GM23248 (cell line): ENCODE measurements at places on chromosomes 2 and 18. TPM values are rescaled to one million over a fixed set of nuclear protein-coding genes. Genes with fewer than 3 reads are reported as not detected.
A peak's percentile ranks its signal among the peaks of the same experiment; 100 is the strongest.

Gene DSEL
- 126 and 132 TPM in 2 replicates for total RNA-seq

Gene FN1
- 33,406 and 36,331 TPM in 2 replicates for total RNA-seq

Gene CAPN14
- 0.11 TPM in 1 of 2 replicates, not detected in the other for total RNA-seq

Gene NOL4
- total RNA-seq: not detected in 2 replicates

Gene RASGRP3
- 0.22 TPM in 1 of 2 replicates, not detected in the other for total RNA-seq

Gene FAM110C
- total RNA-seq: not detected in 2 replicates

Gene EVX2
- not detected in 2 replicates for total RNA-seq

Gene HAAO
- not detected in 2 replicates for total RNA-seq

Gene PTPRM
- total RNA-seq: 62.8 and 77.4 TPM in 2 replicates

Gene SPDYA
- total RNA-seq: not detected in 2 replicates

Gene DSG4
- not detected in 2 replicates for total RNA-seq

DNA sequence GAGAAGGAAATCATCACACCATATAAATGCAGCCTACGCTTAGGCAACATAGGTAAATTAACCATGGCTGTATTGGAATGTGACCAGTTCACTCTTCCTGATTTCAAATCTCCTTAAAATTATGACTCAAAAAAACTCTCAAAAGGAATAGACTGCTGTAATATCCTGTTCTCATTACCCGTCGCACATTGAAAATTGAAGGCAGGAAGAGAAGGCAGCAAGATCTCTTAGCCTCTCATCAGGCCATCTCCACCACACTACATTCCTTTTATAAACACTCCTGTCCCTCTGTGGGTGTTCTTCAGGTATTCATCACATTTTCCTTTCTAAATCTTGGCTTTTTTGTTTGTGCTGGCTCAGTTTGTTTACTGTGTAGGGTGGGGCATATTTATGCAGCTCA is 83.2 kb downstream of the PPP1R1C start:
- no peak overlapping the region for H3K27ac ChIP-seq
- H3K36me3 ChIP-seq: no peaks in the 10 kb centered on the region
- no peak overlapping the region for H3K4me3 ChIP-seq
- no peaks in the 10 kb centered on the region for H3K27me3 ChIP-seq

- no peak overlapping the region for H3K27ac ChIP-seq
- H3K36me3 ChIP-seq: no peaks in the 10 kb centered on the region
- H3K4me3 ChIP-seq: no peak overlapping the region
- H3K27me3 ChIP-seq: no peaks in the 10 kb centered on the region
Measured at GRCh38 chr18:5318061-5318700, 22.7 kb upstream of the ZBTB14 start.

- H3K4me1 ChIP-seq: no peaks in the 10 kb centered on the region
- H3K27ac ChIP-seq: no peak overlapping the region
- peak; percentile 8 for DNase-seq
- no peaks in the 10 kb centered on the region for H3K27me3 ChIP-seq
- no peaks in the 10 kb centered on the region for H3K36me3 ChIP-seq
- H3K4me3 ChIP-seq: no peak overlapping the region
Measured at GRCh38 chr2:233448575-233448974, 94.3 kb downstream of the DGKD start.

DNA sequence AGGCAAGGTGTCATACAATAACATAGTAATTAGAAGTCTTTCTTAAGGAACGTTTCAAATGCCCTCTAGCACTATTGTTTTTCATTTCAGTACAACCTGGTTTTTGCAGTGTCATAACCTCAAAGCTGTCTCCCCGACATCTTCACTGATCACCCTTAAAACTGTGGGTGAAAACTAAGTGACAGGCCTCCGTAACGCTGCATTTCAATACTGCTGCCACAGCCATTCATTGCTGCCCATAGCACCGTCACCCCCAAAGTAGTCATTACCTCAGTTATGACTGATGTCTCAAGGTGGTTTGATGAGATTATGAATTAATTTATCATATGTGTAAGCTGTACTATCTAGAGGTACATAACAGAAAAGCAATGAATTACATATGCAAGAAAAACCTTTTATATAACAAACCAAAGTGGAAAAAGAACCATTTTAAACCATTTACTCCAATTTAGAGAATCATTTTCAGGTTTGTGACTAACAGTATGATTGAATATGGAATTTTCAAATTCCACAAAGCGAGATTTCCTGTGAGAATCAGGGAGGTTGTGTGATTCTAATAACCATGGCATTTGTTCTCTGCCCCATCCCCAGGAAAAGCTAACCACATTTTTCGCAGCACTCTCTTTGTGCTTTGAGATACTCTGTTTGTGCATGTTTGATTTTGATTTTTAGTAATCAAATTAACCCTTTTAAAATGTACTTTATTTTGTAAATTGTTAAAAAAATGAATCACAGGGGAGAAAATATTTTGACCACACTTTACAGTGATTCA is 263.0 kb downstream of the PTGR3 start:
- no peaks in the 10 kb centered on the region for H3K36me3 ChIP-seq
- peaks cover 17% of the 10 kb centered on the region for H3K4me1 ChIP-seq
- H3K27me3 ChIP-seq: no peaks in the 10 kb centered on the region
- peak; percentile 30 for DNase-seq
- H3K4me3 ChIP-seq: no peak overlapping the region

GRCh38 chr2:7132753-7133152 is 215.5 kb downstream of the RNF144A start:
- peak; percentile 2 for DNase-seq
- no peaks in the 10 kb centered on the region for H3K4me1 ChIP-seq
- H3K27ac ChIP-seq: no peak overlapping the region
- no peaks in the 10 kb centered on the region for H3K36me3 ChIP-seq

DNA sequence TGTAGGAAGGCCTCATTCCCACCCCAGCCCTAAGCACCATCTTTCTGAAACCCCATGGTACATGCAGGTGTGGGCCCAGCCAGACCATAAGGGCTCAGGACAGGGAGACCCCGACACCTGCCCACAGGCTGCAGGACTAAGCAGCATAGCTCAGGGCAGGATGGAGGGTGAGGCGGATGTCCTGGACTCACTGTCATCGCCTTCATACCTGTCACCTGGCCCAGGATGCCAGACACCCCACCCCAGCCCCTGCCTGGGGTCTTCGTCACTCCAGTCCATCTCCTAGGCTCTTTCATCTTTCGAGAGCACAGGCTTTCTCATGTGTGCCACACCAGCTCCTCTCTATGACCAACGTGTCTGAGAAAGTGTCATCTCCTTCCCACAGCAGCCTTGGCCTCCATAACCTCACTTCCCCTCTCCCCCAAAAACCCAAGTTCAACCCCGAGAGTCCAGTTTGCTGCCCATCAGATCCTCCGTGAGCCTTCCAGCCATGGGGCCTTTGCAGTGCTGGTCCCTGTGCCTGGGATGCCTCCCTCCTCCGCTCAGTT is 71.5 kb downstream of the EMX1 start:
- no peaks in the 10 kb centered on the region for H3K4me1 ChIP-seq
- H3K27me3 ChIP-seq: no peaks in the 10 kb centered on the region
- DNase-seq: no peak

- no peaks in the 10 kb centered on the region for H3K36me3 ChIP-seq
- H3K4me3 ChIP-seq: no peak overlapping the region
- DNase-seq: no peak
- H3K27ac ChIP-seq: no peak overlapping the region
- peaks cover 3% of the 10 kb centered on the region for H3K27me3 ChIP-seq
Measured at GRCh38 chr18:63061303-63061702, 258.3 kb downstream of the BCL2 start.

GRCh38 chr2:125259451-125259850 is 1234.4 kb downstream of the CNTNAP5 start:
- no peak for DNase-seq
- H3K27me3 ChIP-seq: no peaks in the 10 kb centered on the region
- no peak overlapping the region for H3K4me3 ChIP-seq
- no peaks in the 10 kb centered on the region for H3K4me1 ChIP-seq
- no peaks in the 10 kb centered on the region for H3K36me3 ChIP-seq

- no peaks in the 10 kb centered on the region for H3K36me3 ChIP-seq
- DNase-seq: no peak
- no peaks in the 10 kb centered on the region for H3K27me3 ChIP-seq
- no peak overlapping the region for H3K27ac ChIP-seq
- H3K4me3 ChIP-seq: no peak overlapping the region
Measured at GRCh38 chr18:55751476-55751875, 163.5 kb upstream of the TCF4 start.

GRCh38 chr18:48138660-48139430 is 208.4 kb upstream of the SMAD2 start:
- peaks cover 48% of the 10 kb centered on the region for H3K27me3 ChIP-seq
- no peak overlapping the region for H3K4me3 ChIP-seq
- no peaks in the 10 kb centered on the region for H3K36me3 ChIP-seq

- peaks cover 17% of the 10 kb centered on the region for H3K27me3 ChIP-seq
- H3K4me3 ChIP-seq: no peak overlapping the region
Measured at GRCh38 chr2:11069566-11070185, 85.6 kb upstream of the SLC66A3 start.

- H3K36me3 ChIP-seq: no peaks in the 10 kb centered on the region
- H3K27ac ChIP-seq: no peak overlapping the region
- 0 out of 2 replicates have a peak, but pooled peaks cover 4% of the 10 kb centered on the region for H3K4me1 ChIP-seq
- no peak for DNase-seq
- H3K27me3 ChIP-seq: peaks cover 42% of the 10 kb centered on the region
Measured at GRCh38 chr2:110804915-110805314, 72.5 kb downstream of the ACOXL start.

GRCh38 chr2:23322567-23323197 is 62.3 kb upstream of the KLHL29 start:
- no peak for DNase-seq
- H3K4me1 ChIP-seq: no peaks in the 10 kb centered on the region
- H3K27me3 ChIP-seq: peaks cover 22% of the 10 kb centered on the region
- H3K4me3 ChIP-seq: no peak overlapping the region
- no peaks in the 10 kb centered on the region for H3K36me3 ChIP-seq
- H3K27ac ChIP-seq: no peak overlapping the region

- peaks cover 8% of the 10 kb centered on the region; the same call in 1 of the 2 replicates for H3K4me1 ChIP-seq
- peak; percentile 80 for DNase-seq
- no peaks in the 10 kb centered on the region for H3K27me3 ChIP-seq
- H3K27ac ChIP-seq: peak overlapping the region; percentile 22
- H3K36me3 ChIP-seq: no peaks in the 10 kb centered on the region
Measured at GRCh38 chr2:101546376-101547058, 71.6 kb upstream of the RFX8 start.

DNA sequence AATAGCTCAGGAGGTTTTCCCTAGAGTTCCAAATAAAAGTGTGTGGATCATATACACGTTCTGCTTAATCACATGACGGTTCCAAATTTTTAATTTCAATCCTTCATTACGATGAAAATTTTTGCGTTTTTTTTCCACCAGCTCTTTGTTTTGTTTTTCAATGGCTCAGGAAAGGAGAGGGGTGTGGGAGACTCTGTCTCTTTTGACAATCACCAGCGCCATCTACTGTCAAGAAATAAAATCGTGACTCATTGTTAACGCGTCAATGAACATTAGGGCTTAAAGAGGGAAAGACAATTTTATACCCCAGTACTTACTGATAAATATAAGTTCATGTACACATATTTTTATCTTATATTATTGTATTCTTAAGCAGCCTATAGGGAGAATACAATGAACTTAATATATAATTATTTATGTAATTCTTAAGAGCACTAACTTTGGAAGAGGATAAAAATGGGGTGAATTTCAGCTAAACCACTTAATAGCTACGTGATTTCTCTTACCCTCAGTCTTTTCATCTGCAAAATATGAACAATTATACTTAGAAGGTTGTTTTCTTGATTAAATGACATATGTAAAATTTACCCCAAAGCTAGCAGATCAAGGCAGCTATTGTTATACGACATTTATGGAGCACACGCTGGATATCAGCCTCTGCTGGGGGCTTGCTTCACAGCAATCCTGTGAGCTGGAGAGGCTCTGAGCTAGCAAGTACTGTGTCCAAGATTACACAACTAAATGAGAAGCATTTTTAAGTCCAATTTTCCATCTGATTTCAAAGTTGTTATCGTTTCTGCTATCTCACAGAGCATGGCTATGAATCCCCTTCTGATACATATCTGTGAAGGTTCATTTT is 47.4 kb upstream of the RMDN2 start:
- peak; percentile 79 for DNase-seq
- H3K36me3 ChIP-seq: no peaks in the 10 kb centered on the region
- H3K4me3 ChIP-seq: peak overlapping the region; percentile 58
- no peaks in the 10 kb centered on the region for H3K27me3 ChIP-seq
- peaks cover 6% of the 10 kb centered on the region for H3K4me1 ChIP-seq

DNA sequence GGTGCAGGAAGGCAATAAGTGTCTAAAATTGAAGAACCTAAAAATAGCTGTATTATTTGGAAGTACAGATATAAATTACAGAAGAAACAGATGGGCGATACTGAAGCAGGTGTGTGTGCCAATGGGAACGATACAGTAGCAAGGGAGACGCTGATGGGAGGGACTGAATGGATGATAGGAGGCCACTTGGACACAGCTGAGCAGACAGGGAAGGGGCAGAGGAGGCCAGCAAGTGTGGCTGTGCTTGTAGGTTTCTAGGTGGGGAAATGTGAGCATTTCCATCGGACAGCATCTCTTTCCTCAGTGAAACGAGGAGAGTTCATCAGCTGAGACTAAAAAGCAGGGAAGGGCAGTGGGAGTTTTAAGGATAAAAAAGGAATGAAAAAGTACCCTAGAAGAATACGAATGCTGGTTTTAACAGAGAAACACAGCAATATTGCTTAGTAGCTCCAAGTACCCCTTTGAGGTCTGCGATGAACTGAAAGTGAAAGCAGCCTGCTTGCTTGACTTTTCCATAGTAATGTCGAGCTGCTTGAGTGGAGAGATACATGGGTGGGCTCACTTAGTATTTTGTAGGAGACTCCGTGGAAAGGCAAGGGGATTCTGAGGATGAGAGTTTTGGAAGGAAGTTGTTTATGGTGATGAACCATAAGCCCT is 91.7 kb upstream of the EPC2 start:
- H3K36me3 ChIP-seq: no peaks in the 10 kb centered on the region
- H3K27ac ChIP-seq: no peak overlapping the region
- H3K4me1 ChIP-seq: no peaks in the 10 kb centered on the region
- H3K4me3 ChIP-seq: peak overlapping the region; percentile 32; the same call in 1 of the 2 replicates
- no peaks in the 10 kb centered on the region; the same call in 1 of the 2 replicates for H3K27me3 ChIP-seq

GRCh38 chr2:207308519-207309224 is 142.9 kb upstream of the KLF7 start:
- no peak overlapping the region for H3K27ac ChIP-seq
- no peak overlapping the region for H3K4me3 ChIP-seq
- H3K27me3 ChIP-seq: no peaks in the 10 kb centered on the region
- H3K36me3 ChIP-seq: no peaks in the 10 kb centered on the region
- peaks cover 15% of the 10 kb centered on the region for H3K4me1 ChIP-seq

DNA sequence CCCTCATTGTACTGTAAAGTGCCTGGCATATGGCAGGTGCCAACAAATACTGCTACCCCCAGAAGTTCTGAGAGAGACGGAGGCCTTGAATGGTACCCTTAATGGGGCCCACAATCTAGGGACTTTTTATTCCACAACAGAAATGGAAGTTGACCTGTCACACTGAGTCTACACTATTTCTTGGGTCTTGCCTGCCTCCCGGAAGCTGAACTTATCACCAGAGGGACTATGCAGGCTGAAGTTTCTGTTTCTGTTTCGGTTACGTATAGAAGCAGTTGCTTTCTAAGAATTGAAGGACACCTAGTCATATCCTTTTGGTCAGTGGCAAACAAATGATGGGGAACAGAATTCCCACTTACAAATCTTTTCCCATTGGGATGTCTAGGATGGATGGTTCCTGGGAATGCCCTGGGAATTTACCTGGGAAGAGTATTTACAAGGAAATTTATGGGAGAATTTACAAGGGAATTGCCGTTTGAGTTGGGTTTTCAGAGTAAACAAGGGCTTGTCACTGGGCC is 74.2 kb downstream of the HS1BP3 start:
- no peak for DNase-seq
- H3K27ac ChIP-seq: no peak overlapping the region
- H3K4me3 ChIP-seq: no peak overlapping the region
- H3K36me3 ChIP-seq: no peaks in the 10 kb centered on the region

GRCh38 chr2:200748779-200749178 is 62.9 kb upstream of the BZW1 start:
- H3K36me3 ChIP-seq: no peaks in the 10 kb centered on the region
- no peak overlapping the region for H3K27ac ChIP-seq
